ENCODE measurements at places on chromosomes 7 and 10.
A peak's percentile ranks its signal among the peaks of the same experiment; 100 is the strongest.

DNA sequence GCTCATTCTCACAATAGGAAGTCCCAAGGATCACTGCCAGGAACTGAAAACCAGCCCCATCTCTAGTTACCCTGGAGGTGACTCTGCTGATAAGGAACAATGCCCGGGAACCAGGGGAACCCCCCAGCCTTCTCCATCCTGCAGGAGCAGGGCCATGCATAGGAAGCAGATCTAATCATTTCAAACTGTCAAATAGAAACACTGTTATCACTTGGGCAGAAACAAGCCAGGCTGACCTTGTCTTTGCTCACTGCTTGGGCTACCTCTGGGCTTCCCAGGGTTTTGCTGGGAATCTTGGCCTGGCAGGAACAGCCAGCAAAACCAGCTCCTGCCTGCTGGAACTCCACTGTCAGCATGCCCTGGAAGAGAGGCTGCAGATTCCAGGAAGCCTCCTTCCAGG lies 114.1 kb downstream of the RNF216 start:
- DNase-seq, result no peak

DNA sequence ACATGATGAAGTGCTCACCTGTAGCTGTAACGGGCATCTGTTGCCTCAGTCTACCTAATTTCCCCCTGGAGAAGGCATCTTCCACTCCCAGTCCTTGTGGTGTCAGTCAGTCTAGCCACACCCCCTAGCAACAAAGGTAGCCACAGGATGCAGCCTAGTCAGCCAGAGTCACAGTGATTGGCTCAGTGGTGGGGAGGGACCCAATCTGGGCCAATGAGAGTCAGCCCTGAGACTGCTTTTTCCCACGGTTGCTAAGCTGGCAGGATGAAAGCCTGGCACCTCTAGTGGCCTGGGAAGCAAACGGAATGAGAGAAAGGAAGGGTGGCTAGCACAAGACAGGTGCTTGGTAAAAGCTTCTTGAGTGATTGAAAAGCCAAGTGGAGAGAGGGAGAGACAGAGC lies 118.6 kb downstream of the SH3PXD2A start:
- DNase-seq, result peak; percentile 42

- DNase-seq, result no peak
Measured at GRCh38 chr7:2978408-2978807, 65.3 kb downstream of the CARD11 start.

GRCh38 chr10:19947656-19948055 lies 131.4 kb downstream of the PLXDC2 start:
- DNase-seq, result no peak

DNA sequence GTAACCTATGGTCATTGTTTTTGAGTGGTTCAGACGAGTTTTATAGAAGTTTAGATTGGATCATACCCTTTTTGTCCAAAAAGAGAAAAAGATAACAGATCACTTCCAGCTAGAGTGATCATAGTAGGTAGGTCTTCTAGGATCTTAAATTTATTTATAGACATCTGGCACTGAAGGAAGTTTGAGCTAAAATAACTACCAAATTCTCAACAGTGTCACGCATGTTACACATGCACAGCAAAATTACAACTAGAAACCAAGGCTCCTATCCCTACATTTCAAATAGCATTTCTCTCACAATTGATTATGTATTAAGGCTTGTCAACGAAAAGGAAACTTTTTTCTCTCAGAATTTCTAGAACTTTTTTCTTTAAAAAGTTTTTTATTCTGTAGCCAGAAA lies 2.3 kb downstream of the CALU start:
- DNase-seq, result peak; percentile 40

GRCh38 chr7:5425507-5426225 lies 2.0 kb upstream of the TNRC18 start:
- DNase-seq, result peak; percentile 91

DNA sequence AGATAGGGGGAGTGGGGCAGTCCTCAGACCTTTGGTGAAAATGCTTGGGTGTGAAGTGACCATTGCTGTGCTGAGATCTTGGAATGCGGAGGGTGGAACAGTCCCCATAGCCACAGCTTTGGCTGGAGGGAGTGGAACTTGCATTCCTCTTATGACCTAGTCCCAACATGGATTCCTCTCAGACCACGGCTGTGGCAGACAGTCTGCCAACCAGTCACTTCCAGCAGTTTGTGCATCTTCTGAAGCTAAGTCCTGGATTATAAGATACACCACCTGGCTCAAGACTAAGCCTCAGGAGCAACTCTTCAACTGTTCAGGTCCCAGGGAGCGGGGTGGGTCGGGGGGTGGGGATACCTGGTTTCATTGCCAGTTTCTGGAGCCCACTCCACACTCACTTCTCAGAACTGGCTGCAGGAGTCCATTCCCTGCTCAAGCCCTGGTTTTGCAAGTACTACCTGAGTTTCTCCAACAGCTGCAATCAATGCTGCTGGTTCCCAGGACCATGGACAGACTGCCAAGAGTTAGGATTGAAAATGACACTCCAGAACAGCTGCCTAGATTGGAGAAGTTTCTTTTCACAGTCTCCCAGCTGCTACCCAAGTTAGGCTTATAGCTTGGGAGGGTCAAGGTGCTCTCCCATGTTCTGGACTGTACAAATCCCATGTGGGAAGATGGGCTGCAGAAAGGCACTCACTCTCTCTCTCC lies 29.1 kb upstream of the DGKB start:
- DNase-seq, result no peak

DNA sequence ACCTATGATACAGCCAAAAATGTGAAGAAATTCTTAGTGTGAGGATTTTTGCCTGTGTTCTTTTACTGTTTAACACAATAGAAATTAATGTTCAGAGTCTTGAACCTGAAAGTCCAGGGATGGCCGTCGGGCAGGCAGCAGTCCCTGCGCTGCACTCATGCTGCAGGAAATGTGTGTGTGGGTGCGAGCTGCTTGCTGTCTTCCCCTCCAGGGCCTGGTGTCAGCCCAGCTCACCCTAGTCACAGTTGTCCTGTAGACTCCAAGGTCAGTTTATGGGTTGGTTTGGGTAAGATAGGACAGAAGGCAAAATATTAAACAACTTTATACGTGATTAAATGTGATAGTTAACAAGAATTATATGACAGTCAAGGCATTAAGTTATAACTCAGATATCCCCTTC lies 78.7 kb downstream of the DYNC2I1 start:
- DNase-seq, result no peak

DNA sequence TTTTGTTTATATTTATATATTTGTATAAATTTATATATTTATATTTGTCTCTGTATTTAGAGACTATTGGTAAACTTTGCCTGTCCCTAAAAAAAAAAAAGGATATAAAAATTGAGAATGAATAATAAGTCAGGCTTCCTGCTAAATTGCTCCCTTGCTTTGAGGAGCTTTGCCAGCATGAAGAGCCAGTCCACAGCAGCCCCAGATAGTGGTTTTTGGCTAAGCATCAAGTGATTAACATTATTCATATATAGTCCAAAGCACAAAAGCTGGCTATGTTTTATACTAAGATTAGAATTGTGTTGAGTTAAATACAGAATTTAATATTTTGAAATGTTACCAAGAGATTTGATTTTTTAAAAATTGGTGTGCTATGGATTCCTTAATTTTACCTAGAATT lies 264.9 kb upstream of the FERD3L start:
- DNase-seq, result peak; percentile 32

DNA sequence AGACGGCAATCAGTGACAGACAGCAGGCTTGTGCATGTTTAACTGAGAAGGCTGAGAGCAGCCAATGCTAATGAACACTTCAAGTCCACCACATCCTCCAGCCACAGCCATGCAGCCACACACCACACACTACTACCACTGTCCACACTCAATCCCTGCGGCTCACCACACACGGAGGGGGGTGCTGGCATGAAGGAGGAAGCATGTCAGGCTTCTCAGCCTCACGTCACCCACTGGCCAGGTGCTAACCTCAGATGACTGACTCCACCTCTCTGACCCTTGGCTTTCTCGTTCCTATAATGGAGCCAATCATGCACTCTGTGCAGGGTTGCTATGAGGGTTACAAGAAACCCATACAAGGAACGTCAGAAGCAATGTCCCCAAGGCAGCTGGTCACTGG lies 165.4 kb upstream of the RNF32 start:
- no peak for DNase-seq

DNA sequence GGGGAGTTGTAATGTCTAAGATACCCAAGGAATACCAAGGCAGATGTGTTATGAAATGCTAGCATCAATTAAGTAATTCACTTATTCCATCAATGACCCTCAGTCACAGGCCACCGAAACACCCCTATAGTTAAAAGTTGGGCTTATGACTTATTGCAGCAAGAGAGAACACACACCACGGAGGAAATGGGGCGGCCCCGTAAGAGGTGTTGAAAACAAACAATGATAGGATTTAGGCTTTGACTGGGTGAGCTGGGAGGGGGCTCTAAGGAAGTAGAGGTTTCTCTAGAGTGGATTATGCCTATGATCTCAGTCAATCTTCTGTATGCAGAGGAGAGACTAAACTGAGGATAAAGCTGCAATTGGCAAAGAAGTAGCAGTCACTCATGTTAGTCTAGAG lies 45.4 kb upstream of the PRKCQ start:
- DNase-seq, result no peak

GRCh38 chr7:98212532-98213041 lies 1.3 kb downstream of the BHLHA15 start:
- no peak for DNase-seq

GRCh38 chr10:31090894-31091607 lies 59.4 kb upstream of the ZNF438 start:
- DNase-seq, result no peak

GRCh38 chr10:110827410-110827809 lies 44.3 kb upstream of the PDCD4 start:
- DNase-seq, result peak; percentile 20

DNA sequence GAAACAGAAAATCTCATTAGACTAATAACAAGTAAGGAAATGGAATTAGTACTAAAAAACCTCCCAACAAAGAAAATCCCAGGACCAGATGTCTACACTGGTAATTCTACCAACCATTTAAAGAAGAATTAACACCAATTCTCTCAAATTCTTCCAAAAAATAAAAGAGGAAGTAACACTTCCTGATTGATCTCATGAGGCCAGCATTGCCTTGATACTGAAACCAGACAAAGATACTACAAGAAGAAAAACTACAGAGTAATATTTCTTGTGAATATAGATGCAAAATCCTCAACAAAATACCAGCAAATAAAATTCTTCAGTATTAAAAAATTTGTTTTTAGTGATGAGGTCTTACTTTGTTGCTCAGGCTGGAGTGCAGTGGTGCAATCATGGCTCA lies 21.3 kb downstream of the GCK start:
- DNase-seq, result no peak

GRCh38 chr7:2698581-2699288 lies 10.7 kb downstream of the AMZ1 start:
- DNase-seq, result no peak

- peak; percentile 80 for DNase-seq
Measured at GRCh38 chr7:30900053-30900452, 11.6 kb upstream of the AQP1 start.

- no peak for DNase-seq
Measured at GRCh38 chr7:134293002-134293740, 23.6 kb downstream of the SLC35B4 start.

- no peak for DNase-seq
Measured at GRCh38 chr10:110327262-110327914, 22.7 kb upstream of the SMNDC1 start.

- DNase-seq, result no peak
Measured at GRCh38 chr7:38007096-38007495, 86.7 kb downstream of the EPDR1 start.

DNA sequence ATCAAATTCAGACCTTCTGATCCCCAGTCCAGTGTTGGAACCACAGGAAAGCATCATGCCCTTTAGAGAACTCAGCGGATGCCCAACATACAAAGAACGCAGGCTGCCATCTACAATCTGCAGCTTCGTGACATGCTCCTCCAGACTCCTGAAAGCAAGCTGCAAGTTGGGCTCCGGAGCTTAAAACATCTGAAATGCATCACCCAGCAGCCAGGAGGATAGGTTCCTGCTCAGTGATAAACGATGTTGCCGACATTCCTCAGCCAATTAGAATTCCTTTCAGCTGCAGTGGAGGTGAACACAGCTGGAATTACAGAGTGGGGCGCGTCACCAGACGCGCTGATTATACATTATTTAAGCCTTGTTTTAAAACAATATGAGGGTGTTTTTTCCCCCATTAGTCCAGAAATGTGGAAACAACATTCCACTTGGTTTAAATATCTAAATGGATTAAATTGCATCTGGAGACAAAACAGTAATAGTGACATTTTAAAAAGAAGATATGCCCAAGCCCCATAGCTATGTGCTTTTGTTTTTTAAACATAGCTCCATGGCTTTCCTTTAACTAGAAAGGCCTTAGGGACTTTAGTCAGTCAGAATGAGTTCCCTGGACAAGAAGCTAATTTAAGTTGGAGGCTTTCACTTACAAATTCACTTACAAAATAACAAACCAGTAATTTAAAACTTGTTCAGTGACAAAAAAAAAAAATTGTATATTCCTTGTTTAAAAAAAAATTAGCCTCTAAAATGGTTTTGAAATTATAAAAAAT lies 6.3 kb downstream of the SMURF1 start:
- peak; percentile 85 for DNase-seq
